GM12892 (cell line): ENCODE measurements at places on chromosomes 11 and 22.

GRCh38 chr11:33172996-33173395, 11.7 kb upstream of the CSTF3 start:
- no peak for DNase-seq

DNA sequence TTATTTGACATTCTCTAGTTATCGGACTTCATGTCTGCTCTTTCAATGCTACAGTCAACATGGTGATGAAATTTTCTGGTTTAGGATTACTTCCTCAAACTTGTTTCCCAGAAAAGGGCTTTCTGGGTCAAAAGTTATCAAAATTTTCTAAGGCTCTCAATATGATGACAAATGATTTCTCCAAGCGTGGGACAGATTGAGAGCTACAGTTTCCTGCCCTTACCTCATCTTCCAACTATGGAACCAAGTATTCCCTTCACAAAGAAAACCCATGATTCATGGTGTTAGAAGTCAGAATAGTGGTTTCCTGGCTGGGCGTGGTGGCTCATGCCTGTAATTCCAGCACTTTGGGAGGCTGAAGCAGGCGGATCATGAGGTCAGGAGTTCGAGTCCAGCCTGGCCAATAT, 17.8 kb downstream of the MYO18B start:
- no peak for DNase-seq

DNA sequence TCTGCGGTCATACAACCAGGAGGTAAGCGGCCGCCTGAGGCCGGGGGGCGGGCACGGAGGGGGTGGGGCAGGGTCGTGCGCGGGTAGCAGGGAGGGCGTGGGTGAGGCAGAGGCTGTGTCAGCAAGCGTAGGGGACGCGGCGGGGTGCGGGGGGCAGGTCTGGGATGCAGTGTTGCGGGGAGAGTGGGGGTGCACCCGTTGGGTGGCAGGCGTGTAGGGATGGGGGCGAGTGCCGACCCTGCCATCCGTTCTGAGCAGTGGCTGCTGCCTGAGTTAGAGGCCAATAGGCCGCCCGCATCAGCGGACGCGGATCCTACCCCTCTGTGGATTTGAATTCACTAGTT, 1.4 kb downstream of the RIC8A start:
- no peak for DNase-seq

- DNase-seq: no peak
Observed at GRCh38 chr11:11982975-11983374, 25.5 kb downstream of the DKK3 start.

GRCh38 chr11:17267576-17267975, 9.0 kb upstream of the NUCB2 start:
- DNase-seq: no peak

- no peak for DNase-seq
Observed at GRCh38 chr11:897253-898142, 13.1 kb downstream of the CHID1 start.

DNA sequence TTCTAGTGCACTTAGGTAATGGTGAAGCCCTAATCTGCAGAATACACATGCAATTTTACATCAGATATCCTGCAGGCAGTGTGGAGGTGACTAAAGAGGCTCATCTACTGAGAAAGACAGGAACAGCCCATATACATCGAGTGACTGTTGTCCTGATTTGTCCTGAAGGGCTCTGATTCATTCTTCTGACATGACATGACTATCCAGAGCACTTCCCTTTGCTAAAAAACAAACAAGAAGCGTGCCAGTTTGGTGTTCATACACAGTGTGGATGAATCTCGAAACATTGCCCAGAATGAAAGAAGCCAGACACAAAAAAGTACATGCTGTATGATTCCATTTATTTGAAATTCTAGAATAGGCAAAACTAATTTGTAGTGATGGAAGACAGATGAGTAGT, 48.0 kb upstream of the AMPD3 start:
- no peak for DNase-seq

- no peak for DNase-seq
Observed at GRCh38 chr11:12797996-12798395, 123.8 kb downstream of the TEAD1 start.

GRCh38 chr11:11499300-11499699, 122.5 kb downstream of the GALNT18 start:
- DNase-seq: no peak

DNA sequence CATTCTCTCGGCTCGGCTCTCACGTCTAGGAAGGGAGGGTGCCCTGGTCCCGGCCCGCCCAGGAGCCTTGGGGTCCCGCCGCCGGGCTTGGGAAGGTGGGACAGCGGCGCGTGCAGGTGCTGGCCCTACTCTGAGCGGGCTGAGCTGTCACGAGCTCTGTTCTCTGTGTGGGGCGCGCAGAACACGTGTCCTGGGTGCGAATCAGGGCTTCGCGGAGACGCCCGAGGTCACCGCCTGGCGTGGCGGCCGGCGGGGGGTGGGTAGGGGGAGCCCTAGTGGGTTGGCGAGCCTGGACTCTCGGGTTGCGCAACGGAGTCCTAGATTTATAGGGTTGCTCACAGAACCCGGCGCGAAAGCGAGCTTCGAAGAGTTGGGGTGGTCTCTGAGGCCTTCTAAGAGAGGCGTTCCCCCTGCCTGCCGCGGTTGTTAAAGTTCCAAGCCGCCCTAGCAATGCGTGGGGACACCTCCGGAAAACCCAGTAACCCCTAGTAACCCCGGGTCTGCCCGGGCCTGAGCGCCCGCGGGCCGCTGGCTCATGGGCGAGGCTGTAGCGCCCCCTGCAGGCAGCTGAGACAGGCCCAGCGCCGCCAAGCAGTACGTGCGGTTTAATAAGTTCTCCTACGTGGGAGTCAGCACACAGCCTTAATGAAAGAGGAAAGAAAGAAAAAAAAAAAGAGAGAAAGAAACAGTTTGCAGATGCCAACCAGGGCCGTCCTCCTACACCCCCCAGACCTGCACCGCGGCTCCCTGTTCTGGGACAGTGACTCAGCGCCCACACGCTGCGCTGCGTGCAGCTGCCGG, 2.7 kb downstream of the ADM start:
- peak; percentile 77 for DNase-seq

DNA sequence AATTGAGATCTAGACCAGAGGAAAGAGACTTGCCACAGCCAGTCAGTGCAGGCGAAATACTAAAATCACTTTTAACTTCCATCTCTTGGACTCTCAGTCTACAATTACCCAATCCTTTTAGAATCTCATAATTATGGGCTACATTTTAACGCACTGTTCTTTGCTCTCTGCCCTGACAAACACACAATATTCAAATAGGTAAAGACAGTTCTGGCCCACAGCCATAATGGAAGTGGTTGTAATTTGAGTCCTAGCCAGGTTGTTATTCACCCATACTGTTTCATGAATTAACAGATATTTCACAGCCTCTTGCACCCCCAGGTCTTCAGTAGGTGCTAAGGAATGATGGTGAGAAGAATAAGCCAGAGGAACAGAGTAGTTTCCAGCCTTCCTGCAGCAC, 830 bp downstream of the C11orf97 start:
- DNase-seq: no peak

DNA sequence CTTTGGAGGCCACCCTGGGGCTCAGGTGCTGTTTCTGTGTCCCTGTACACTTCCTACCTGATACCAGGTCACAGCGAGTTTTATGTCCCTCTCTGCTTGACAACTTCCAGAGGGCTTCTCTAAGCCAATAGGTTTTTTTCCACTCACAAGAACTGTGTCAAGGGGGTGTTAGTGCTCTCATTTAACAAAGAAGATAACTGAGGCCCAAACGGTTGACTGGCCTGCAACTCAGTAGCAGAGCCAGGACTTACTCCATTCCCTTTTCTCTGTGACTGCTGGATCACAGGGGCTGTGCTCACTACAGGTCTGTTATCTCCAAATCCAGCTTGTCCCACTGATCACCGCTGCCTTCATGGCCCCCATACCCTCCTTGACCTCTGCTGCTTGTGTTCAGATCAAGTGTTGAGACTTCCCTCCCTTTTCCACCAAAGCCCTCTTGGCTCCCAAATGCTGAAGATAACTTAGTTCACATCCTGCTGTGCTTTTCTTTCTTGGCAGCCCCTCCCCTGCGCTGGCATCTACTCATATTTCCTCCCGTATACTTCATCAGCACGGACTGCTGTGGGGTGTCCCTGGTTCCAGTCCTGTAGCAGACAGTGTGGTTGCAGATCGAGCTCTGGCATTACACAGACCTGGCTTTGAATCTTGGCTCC, 41.3 kb downstream of the POU2F3 start:
- DNase-seq: no peak

- no peak for DNase-seq
Observed at GRCh38 chr11:22539821-22540256, 85.8 kb downstream of the FANCF start.

GRCh38 chr11:101458161-101458560, 125.6 kb downstream of the TRPC6 start:
- DNase-seq: no peak

GRCh38 chr22:45150139-45150538, 13.6 kb upstream of the NUP50 start:
- DNase-seq: no peak

DNA sequence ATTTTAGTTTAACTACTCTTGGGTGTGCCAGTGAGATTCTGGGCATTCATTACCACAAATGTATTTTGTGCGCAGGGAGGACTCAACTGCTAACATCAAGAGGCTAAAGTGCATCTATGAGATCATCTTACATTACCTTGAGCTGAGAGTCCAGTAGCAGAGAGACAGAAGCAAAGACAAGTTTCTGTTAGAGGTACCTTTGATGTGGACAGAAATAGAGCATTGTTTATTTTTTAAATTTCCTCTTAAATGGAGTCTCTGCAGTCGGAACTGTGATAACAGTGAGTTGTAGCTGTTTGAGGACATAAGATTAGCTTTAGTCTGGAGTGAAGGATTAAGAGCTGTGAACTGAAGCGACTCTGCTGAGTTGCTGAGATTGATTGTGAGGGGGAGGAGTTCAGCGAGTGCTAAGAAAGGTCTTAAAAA, 297.0 kb downstream of the CADM1 start:
- DNase-seq: no peak

GRCh38 chr11:78041843-78042440, 18.9 kb upstream of the KCTD14 start:
- DNase-seq: no peak

GRCh38 chr22:24366701-24367100, 60.7 kb upstream of the ADORA2A start:
- DNase-seq: no peak

GRCh38 chr11:59273373-59273841, 60.7 kb upstream of the MPEG1 start:
- DNase-seq: no peak

- no peak for DNase-seq
Observed at GRCh38 chr22:45997077-45997776, 20.3 kb upstream of the WNT7B start.

DNA sequence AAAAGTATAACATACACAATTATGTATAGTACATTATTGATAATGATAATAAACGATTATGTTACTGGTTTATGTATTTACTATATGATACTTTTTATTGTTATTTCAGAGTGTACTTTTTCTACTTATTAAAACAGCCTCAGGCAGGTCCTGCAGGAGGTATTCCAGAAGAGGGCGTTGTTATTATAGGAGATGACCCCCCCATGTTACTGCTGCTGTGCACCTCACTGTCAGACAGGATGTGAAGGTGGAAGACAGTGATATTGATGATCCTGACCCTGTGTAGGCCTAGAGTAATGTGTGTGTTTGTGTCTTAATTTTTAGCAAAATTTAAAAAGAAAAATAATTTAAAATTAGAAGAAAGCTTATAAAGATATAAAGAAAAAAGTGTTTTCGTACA, 57.6 kb downstream of the REXO2 start:
- DNase-seq: no peak

DNA sequence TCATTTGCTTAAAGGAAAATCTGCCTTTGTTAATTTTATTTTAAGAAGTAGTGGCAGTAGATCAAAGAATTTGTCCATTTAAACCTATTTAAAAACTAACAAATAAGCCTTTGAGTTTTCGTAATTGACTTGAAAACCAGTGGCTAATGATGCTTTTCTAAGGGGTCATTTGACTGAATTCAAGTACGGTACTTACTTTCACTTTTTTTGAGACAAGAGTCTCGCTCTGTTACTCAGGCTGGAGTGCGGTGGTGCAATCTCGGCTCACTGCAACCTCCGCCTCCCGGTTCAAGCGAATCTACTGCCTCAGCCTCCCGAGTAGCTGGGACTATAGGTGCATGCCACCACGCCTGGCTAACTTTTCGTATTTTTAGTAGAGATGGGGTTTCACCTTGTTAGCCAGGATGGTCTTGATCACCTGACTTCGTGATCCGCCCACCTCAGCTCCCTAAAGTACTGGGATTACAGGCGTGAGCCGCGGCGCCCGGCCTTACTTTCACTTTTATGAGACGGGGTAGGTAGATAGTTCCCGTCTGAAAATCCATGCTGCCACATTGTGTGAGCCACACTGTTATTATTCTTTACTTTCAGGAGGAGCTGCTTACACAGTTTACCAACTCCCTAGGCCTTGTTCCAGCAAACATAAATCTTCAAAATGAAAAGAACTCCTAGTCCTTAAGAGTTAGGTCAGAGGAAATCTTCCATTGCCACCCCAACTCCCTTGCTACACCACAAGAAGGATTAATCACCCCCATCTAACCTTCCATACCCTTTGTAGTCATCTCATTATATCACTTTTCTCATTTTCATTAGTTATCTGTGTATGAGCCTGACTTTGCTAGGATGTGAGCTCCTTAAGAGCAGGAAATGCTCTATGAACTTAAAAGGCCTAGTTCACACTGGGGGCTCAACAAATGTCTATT, 926.6 kb upstream of the CCDC90B start:
- DNase-seq: no peak

- no peak for DNase-seq
Observed at GRCh38 chr11:10730151-10730550, 20.9 kb upstream of the CTR9 start.

DNA sequence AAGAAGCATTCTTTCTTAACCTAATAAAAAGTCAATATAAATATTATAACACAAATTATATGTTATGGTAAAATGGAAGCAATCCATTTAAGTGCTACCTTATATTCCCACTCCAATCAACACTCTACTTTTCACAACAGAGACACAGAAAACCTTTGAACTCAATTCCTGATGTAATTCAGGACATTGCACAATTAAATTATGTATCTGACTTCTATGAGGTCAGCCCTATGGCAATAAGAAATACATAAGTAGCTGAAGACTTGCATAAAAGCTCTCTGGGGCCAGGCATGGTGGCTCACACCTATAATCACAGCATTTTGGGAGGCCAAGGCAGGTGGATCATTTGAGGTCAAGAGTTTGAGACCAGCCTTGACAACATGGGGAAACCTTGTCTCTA, 6.8 kb downstream of the OR4D10 start:
- DNase-seq: no peak
